ENCODE measurements at places on chromosomes 13 and 19.

DNA sequence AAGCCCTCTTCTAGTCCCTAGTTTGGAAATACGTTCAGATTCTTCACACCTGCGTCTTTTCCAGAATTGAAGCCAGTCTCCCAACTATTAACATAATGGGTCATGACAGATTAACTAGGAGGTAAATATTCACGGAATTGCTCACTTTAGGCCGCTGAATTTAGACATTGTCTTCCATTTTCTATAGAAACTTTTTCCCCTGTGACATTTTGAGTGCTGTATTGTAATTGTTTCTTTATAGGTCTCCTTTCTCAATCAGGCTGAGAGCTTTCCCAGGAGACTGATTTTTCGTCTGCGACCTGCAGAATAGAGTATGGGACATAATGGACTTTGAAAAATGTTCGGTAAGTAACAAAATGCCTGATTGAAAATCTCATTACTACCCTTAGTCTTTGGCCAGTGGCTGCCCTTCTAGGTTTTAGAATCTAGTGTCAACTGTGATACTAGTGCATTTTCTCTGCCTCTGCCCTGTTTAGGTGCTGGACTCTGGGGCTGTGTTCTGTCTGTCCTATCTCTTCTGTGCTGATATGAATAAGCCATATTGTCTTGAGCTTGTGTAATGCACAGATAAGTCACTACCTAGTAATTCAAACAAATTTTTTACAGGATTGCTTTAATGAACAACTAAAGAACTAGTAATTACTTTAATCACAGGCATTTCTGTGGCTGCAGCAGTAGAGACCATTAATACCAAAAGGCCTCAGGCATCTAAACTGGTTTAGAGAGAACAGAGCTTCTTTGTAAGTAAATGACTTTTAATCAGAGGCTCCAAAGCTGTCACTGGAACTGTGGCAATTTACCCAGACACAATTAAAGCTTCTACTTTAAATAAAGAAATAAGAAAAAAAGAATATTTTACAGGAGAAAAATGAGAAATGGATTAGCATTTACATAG is 122.4 kb upstream of the FREM2 start:
- DNase-seq: no peak

DNA sequence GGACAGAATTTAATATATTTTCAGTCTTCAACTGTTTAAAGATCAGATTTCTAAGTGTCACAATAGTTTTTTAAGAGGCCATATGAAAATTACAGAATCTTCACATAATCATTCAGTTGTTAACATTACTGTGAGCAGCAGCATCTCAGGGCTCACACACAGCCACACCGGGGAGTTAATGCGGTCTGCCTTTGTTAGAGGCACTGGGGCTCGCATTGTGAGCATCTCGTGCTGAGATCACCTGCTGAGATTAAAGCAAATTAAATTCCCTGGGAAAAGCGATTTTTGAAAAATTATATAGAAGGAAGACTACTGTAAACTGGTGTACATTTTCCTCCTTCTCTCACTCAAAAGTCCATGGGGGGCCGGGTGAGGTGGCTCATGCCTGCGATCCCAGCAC is 16.6 kb downstream of the GPR12 start:
- DNase-seq: no peak

GRCh38 chr19:53877361-53877766 is 4.6 kb upstream of the PRKCG start:
- DNase-seq: no peak

DNA sequence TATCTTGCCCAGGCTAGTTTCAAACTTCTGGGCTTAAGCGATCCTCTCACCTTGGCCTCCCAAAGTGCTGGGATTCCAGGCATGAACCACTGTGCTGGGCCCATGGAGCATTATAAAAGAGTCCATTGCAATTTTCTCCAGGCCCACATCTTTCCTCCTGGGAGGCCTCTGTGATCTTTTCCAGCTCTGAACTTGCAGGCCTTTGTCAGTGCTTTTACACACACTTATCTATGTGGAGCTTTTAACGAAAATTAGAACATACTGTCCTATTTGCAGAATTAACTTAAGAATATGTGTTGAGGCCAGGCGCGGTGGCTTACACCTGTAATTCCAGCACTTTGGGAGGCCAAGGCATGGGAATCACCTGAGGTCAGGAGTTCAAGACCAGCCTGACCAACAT is 23.9 kb downstream of the TDRD12 start:
- DNase-seq: no peak

DNA sequence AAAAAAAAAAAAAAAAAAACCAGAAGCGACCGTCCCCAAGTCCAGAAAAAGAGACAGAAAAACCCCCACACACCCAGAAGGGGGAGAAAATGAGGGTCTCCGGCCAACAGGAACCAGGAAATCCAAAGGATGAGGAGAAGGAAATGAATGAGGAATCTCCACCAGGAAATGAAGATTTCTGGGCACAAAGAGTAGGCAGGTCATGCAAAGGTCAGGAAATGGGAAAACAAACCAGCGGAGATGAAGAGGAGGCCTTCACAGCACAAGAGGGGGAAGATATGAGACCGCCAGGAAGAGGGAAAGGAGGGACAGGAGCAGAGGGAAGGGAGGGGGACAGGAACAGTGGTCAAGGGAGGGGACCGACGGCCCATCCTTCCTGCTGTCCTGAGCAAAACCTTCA is 5.8 kb downstream of the TEAD2 start:
- DNase-seq: no peak

GRCh38 chr19:46515879-46516350 is 20.2 kb upstream of the PNMA8B start:
- DNase-seq: peak; percentile 41

DNA sequence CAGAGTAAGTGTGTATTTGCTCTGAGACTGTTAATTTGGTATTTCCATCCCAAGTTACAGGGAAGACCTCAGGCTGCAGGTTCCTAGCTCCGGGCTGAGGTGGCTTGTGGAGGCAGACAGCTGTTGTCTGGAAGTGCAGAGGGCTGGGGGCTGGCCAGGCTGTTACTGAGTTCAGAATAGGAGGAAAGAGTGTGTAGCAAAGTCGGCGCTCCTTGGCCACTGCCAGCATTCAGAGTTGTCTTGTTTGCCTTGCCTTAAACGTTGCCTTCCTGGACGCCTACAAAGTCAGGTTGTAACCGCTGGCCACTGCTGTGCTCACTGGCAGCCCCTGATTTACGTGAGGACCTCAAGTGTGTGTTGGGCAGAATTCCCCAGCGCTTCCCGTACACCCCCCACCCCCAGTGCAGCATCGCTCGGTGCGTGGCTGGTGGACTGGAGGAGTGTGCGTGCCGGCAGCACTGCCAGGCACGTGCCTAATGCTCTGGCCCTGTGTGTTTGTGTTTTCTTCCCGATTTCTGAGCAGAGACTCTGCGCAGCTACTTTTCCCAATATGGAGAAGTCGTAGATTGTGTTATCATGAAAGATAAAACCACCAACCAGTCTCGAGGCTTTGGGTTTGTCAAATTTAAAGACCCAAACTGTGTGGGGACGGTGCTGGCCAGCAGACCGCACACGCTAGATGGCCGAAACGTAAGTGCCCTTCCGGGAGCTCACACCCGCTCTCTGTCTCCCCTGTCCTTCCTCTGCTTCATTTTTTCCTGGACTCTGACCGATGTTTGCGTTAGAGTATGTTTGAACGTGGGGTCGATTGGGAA is 10.5 kb downstream of the DAZAP1 start:
- DNase-seq: no peak

- DNase-seq: no peak
Measured at GRCh38 chr13:96796091-96796633, 198.1 kb downstream of the OXGR1 start.

DNA sequence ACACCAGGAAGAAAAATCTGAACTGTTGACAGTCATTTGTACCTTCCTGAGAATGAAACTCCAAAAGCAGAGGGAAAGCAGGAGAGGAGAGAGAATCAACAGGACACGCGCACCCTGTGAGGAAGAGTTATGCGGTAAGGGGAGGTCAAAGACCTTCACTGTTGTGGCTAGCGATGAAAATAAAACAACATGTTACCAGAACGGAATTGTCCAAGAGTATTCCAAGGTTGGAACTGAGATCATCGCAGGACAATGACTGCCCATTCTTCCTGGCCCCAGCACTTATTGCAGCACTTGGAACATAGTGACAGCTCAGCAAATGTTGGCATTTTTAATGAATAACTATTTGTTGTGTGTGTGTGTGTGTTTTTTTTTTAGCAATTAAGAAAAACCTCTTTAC is 176.0 kb upstream of the TSC22D1 start:
- DNase-seq: no peak

GRCh38 chr19:10712045-10712444 is 5.8 kb upstream of the DNM2 start:
- no peak for DNase-seq

DNA sequence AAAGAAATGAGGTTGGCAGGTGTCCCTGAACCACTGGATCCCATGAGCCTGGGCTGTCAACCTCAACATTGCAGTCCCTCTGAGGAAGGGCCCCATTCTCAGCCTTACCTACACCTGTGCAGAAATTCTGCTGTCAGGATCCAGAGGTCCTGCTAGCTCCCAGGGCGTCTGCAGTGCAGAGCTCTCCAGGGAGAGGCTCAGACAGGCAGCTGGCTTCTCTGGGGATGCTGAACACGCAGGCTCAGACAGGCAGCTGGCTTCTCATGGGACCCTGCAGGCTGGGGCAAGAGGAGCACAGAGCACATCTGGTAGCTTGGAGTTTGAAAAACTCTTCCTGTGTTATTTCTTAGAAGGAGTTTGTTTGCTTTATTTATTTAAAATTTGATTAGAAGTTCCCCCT is 50.9 kb downstream of the TMEM255B start:
- DNase-seq: no peak

DNA sequence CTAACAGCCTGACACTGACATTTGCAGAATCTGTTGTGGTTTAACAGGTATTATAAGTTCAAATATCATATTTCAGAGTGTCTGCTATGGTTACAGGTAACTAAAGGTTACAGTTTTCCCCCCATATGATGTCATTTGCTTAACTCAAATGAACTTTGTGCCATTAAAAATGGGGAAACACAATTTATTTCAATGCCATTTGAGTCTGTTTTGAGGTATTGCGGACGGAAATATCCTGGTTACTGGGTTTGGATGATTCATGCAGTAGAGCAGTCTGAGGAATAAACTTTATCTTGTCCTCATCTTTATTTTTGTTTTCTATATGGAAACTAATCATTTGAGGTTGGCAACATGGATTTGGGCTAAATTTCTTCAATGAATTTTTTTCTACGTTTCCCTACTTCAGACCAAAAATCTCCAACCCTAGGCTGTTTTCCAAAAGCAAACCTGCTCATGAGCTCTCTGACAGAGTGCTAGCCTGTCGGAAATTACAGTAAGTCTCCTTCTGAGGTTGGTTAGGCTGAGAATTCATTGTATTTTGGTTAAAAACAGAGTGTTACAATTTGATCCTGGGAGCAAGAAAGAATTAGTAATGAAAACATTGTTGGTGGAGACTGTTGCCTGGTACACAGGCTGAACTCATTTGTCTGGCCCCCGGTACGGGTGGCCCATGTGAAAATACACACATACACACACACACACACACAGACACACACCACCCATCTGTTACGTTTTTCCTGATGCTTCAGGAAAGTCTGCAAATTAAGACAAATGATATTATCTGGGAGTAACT is 66.1 kb downstream of the AKAP11 start:
- no peak for DNase-seq

DNA sequence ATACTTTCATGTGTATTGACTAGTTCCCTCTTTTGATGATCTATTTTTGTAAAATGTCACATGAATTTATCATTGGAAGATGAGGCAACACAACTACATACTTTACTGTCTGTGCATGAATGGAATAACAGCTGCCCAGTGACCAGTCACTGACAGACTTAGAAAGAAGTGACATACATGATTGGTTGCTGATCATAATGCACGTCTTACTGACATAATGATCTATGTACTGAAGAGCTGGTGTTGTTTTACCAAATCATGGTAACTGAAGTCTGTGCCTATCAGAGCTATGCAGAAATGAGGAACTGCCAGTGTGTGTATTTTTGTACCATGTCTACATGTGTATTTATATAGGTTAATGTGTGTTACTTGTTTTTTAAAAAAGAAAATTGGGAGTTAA is 26.5 kb downstream of the GPR18 start:
- DNase-seq: peak; percentile 38

DNA sequence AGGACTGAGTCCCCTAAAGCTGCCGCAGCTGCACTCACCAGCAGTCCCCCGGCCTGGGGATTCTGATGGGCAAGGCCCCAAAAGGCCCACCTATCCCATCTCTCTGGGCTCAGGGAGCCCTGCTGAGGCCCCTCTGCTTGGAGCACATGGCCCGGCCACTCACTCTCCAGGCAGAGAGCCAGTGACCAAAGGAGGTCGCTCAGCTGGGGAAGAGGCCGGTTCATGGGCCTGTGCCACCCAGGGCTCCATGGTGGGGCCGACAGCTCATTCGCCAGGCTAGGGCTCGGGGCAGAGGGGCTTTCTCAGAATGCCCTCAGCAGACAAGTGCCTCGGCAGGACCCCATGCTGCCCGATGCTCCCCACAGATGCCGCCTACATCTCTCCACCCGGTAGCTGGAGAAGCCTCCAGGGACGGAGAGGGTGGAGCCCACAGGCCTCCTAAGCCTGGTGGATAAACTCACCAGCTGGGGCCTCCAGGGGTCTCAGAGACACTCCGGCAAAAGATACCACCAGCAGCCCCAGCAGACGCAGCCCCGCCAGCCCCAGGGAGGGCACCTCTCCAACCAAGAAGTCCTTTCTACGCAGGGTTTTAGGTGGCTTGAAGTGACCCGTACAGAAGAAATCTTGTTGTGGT is 54.4 kb downstream of the MLLT1 start:
- DNase-seq: no peak

GRCh38 chr19:6803036-6803404 is 30.5 kb downstream of the VAV1 start:
- no peak for DNase-seq

GRCh38 chr13:19861762-19862161 is 1.7 kb downstream of the ZMYM5 start:
- DNase-seq: no peak

DNA sequence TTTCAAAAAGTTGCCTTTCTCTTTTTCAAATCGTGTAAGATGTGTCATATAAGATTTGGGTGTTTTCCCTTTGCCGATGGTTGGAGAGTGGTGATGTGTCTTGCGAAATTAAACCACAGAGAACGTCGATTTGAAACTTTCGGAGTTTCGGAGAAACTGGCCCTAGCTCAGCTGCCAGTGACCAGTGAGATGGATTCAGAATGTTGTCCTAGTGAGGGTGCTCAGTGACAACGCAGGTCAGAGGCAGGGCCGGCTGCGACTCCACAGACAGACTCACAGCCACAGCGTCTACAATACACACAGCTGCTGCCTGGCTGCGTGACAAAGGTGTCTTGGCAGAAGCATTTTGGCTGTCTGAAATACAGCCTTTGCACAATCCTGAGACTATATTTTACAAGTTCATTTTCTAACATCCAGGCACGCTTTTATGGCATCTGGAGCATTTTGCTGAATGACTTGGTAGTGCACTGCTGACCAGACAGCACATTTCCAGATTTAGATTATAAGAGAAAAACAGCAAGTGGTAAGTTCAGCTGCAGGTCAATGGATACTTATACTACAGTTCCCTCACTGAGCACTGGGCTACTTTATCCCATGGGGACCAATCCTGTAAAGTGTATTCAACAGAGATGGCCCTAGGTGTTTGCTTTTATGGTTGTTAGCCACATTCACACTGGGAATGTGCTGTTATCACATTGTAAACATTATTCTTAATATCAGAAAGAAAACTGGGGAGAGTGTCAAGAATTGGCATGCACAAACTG is 207.5 kb downstream of the KCNRG start:
- DNase-seq: no peak

- peak; percentile 79 for DNase-seq
Measured at GRCh38 chr13:19587635-19588300, 26.4 kb upstream of the TPTE2 start.
